Body of pancreas (tissue), 4 donors: ENCODE measurements at places on chromosomes 7 and 10.

GRCh38 chr7:121517591-121517990 lies 121.5 kb upstream of the FAM3C start:
- DNase-seq = no peak

- DNase-seq = no peak
These were observed 120.2 kb upstream of the SP8 start for GRCh38 chr7:20906801-20907453.

- no peak for DNase-seq
These were observed 36.2 kb upstream of the HECW1 start for GRCh38 chr7:43076189-43076605.

DNA sequence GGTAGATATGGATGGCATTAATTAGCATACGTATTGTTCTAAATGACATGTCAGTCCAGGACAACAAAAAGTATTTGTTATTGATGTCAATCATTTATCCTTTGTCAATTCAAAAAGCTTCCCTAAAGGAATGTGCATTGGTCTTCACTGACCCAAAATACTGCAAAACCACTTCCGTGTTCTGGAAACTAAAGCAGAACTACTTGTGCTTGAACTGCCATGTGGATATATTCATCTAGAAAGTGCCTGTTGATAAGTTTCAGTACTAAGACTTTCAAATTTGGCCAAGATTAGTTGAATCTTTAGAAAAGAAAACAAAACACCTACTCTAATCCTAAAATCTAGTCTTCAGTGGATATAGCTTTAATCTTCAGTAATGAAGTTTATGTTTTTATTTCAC lies 242.1 kb upstream of the PPP1R3A start:
- DNase-seq = no peak

DNA sequence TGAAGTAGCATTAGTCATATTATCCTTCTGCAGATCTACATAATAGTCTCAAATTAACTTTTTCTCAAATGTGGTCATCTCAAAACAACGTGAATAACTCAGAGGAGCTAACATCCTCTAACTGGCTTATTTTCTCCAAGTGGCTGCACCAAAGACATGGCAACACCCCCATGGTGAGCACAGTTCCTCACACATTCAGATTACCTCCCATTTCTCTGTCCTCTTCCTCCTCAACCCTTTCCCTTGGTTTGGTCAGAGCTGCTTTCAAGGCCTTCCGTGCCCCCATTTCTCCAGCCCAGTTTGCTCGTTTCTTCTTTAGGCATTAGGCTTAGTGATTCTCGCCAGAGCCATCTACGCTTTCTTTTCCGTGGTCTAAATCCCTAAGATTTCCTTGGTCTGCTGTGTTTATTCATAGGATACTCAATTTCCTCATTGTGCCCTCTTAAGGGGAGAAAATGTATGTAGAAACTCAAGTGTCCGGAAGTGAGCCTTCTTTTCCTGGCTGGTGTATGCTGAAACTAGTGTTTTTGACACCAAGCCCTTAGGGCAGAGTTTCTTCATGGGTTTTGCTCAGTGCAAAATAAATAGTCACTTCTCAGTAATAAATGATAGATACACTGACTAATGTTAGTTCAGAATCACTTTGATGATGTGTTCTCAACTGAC lies 2.6 kb downstream of the MET start:
- no peak for DNase-seq

GRCh38 chr7:31493714-31494181 lies 20.1 kb upstream of the ITPRID1 start:
- peak; percentile 13 for DNase-seq

DNA sequence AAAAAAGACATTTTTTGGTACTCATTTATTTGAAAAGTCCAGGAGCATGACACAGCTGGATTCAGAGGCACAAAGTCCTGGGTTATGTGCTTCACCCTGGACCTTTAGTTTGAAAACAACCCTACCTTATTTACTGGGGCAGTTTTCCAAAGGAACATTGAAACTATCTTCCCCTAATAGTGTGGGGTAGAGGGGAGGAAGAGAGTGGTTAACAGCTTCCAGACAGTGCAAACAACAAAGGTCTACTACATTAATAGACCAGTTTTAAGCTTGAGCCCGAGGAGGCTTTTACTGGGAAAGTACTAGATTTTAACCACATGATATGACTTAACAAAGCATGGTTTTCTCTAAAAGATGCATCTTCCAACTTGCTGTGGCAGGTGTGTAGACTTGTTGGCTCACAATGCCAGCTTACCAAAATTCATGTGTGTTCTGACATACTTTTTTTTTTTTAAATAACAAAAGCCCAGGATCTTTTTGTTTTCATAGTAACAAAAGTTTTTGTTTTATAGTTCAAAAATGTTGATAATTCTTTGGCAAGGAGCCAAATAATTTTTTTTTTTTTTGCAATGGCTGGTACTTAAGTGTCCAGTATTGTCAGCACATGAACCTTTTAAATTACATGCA lies 1.8 kb downstream of the GSTO1 start:
- no peak for DNase-seq

GRCh38 chr10:104734433-104734832 lies 93.3 kb downstream of the SORCS3 start:
- no peak for DNase-seq

- DNase-seq = no peak
These were observed 20.8 kb downstream of the VWA2 start for GRCh38 chr10:114259824-114260223.

DNA sequence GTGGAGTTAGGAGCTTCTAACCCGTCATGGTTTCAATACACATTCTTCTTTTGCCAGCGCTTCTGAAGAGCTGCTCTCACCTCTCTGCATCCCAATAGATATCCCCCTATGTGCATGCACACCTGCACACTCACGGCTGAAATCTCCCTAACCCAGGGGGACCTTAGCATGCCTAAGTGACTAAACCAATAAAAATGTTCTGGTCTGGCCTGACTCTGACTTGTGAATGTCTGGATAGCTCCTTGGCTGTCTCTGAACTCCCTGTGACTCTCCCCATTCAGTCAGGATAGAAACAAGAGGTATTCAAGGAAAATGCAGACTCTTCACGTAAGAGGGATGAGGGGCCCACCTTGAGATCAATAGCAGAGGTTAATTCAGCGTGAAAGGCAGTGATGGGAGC lies 22.4 kb downstream of the PRSS2 start:
- DNase-seq = no peak

DNA sequence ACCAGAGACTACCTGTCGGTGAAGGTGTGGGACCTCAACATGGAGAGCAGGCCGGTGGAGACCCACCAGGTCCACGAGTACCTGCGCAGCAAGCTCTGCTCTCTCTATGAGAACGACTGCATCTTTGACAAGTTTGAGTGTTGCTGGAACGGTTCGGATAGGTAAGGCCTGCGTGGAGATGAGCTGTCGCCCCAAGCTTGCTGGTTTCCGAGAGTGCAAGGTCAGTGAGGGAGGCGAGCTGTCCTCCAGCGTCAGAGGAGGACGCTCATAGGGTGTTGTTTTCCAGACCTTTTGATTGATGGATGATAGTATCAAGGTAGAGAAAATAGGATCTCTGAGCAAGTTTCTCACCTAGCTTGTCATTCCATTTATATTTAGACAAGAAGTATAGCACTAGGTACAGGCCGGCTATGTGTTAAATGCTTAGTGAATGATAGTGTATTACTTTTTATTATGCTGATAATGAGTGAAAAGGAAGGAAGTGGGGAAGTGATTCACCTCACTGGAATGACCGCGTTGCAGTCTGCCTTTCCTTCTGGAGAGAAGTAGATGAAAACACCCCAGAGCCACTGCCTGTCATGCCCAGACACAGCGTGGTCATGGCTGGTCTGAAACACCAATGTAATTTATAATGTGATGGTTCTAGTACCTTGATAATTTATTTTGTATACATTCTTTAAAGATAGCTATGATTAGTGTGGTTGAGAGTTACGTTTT lies 33.9 kb downstream of the BNIP3 start:
- DNase-seq = no peak

GRCh38 chr10:129626309-129626708 lies 159.3 kb downstream of the MGMT start:
- no peak for DNase-seq

GRCh38 chr10:130062976-130063375 lies 47.7 kb downstream of the C10orf143 start:
- DNase-seq = no peak

- no peak for DNase-seq
These were observed 39.3 kb downstream of the RBM17 start for GRCh38 chr10:6128087-6128486.

DNA sequence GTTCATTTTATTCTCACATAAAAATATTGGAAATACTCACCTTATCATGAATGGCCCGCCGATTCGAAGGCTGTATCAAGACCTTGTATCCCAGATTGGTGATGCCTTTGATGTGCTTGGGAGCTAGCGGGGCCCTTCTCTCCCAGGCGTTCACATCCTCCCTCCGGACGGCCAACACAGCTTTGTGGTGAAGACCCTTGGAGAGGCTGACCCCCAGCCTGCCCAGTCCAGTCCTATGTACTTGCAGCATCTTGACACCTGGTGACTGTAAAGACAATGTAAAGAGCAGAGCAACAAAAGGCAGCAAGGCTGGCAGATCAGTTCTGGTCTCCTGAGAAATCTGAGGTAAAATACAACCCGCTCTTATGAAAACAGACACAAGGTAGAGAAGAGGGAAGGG lies 10.6 kb downstream of the AASS start:
- no peak for DNase-seq

DNA sequence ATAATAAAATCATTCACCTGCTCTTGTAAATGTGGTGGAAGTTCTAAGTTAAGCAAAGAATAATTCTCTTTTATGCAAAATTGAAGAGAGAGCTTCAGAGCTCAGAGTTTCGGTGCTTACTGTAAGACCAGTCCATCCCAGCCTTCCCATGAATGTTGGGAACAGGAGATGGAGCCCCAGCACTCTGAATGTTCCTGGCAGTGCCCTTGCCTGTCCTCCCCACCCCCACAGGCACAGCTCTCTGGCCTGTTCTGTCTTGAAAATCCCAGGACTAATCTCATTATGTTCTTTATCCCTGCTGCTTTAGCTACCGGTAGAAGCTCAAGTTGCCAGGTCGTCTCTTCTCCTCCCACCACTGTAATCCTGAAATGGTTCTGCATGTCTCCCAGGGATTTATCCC lies 29.1 kb upstream of the LHFPL3 start:
- DNase-seq = no peak

- no peak for DNase-seq
These were observed 227.8 kb upstream of the BMPER start for GRCh38 chr7:33677556-33677955.

DNA sequence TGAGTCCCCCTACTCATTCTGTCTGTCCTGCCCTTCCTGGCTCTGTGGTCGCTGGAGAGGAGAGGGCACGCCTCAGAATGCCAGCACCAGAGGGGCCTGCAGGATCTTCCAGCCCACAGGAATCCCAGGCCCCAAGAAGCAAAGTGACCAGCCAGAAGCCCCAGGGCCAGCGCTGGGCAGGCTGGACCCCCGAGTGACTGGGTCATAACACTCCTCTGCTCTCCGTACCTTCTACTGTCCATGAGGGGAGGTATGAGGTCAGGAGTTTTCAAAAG lies 102.6 kb upstream of the GPR26 start:
- no peak for DNase-seq

GRCh38 chr7:388961-389701 lies 99.2 kb downstream of the FOXL3 start:
- DNase-seq = no peak

GRCh38 chr10:92696606-92697383 lies 7.0 kb downstream of the HHEX start:
- no peak for DNase-seq

GRCh38 chr7:69682518-69682917 lies 84.2 kb downstream of the AUTS2 start:
- DNase-seq = no peak

DNA sequence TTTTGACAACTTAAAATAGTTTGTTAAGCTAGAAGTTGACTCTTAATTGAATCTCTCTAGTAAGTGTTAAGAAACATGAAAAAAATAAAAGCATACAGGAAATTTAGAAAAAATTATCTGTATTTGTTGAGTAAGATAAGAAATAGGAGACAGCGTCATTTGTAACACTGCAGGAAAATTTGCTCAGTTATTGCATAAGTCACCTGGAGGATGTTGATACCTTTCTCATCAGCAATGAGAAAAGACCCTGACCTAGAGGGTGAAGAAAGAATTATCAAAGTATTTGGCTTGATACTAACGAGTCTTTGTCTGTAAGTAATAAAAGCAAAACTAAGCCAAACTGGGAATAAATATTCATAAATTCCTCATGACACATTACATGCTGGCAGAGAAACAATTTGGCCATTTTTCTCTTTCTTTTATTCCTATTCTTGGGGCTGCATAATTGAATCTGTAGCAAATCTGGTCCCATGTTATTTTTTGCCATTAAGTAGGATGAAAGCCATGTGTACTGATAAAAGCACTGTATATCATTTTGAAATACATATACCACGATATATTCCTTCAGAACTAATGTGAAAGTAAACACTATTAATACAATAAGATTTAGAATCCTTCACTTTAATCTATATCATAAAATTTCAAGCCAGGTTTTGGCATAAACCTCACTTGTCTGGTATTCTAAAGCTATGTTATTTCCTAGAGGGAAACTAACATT lies 362.8 kb downstream of the THSD7A start:
- DNase-seq = peak; percentile 15

- no peak for DNase-seq
These were observed 177.6 kb downstream of the PLXDC2 start for GRCh38 chr10:19993714-19994315.

GRCh38 chr7:69996121-69996520 lies 397.8 kb downstream of the AUTS2 start:
- DNase-seq = no peak

DNA sequence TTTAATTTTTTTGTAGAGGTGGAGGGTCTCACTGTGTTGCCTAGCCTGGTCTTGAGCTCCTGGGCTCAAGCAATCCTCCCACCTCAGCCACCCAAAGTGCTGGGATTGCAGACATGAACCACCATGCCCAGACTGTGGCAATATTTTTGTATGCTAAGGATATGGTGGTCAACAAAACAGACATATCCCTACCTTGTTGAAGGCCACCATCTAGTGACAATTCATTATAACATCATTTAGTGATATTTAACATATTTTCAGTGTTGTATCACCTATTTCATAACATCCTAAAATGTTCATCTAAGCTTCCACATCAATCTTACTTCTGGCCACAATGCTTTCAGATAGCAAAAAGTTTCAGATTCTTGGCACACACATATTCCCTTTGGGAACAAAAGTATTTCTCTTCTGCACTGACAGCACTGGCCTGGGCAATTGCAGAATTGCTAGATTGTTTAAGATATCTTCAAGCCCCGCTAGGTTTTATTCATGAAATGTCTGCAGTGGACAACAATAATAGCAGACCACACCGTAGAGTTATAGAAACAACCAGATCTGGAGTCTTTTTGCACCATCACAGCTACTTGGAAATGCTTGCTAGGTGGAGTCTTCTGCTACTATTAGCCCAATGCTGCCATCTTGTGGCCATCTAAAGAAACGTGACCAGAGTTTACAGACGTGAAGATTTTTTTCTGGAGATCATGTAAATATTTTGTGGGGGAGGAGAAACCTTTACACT lies 58.4 kb downstream of the DNAJC12 start:
- peak; percentile 83 for DNase-seq

- no peak for DNase-seq
These were observed 23.0 kb downstream of the ZNF518A start for GRCh38 chr10:96153070-96153469.
